ENCODE measurements at places on chromosomes 7 and 10.

GRCh38 chr7:49702099-49702498 is 71.3 kb upstream of the VWC2 start:
- no peak for DNase-seq

DNA sequence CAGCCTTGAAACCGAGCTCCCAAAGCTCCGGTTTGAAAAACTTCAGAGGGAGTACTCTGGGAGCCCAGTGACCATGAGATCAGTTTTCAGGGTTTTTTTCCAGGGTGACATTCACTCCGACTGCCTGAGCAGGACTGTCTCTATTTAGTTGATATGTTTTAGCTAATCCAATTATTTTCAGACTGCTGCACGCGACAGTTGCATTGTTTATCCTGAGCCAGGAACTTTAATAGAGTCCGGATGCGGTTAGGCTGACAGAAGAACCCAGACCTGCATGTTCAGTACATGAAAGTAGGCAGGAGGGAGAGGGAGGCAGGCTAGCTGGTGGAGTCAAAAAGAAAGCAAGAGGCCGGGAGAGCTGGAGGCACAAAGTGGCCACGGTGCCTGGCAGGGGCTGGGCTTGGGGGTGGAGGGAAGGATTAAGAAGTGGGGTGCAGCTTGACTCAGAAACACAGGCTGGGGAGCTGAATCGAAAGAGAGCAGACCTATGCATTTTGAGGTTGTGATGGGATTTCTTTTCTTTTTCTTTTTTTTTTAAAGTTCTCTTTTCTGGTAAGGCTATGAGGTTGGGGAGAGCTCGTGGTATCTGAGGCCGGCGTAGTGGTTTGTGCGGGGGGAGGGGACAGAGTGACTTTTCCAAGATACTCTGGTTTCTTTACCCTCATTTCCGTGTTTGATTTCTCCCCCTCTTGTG is 5.7 kb downstream of the GATA3 start:
- DNase-seq: no peak

GRCh38 chr10:13831711-13832141 is 245.0 kb downstream of the PRPF18 start:
- DNase-seq: no peak

- DNase-seq: no peak
Measured at GRCh38 chr10:73886661-73887293, 12.4 kb upstream of the CAMK2G start.

- DNase-seq: no peak
Measured at GRCh38 chr7:106613848-106614560, 47.0 kb downstream of the CCDC71L start.

DNA sequence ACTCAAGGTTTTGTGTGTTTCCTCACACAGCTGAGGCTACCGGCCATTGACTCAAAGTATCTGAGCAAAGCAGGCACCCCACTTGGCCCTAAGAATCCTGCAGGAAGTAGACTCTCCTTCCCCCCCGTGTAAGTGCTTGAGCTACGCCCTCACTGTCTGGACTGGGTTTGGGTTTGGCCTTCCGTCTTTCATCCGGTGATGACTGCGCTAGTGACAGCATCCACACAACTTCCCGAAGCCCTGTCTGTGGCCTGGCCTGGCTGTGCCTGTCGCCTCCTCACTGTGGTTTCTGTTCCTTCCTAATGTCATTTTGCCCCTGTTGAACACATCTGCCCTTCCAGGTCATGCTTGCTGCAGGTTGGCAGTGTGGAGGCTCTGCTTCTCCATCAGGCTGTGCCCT is 14.5 kb downstream of the C7orf57 start:
- no peak for DNase-seq

- DNase-seq: no peak
Measured at GRCh38 chr7:43469051-43469450, 113.9 kb upstream of the STK17A start.

GRCh38 chr10:14126697-14127440 is 203.9 kb downstream of the FRMD4A start:
- DNase-seq: no peak

DNA sequence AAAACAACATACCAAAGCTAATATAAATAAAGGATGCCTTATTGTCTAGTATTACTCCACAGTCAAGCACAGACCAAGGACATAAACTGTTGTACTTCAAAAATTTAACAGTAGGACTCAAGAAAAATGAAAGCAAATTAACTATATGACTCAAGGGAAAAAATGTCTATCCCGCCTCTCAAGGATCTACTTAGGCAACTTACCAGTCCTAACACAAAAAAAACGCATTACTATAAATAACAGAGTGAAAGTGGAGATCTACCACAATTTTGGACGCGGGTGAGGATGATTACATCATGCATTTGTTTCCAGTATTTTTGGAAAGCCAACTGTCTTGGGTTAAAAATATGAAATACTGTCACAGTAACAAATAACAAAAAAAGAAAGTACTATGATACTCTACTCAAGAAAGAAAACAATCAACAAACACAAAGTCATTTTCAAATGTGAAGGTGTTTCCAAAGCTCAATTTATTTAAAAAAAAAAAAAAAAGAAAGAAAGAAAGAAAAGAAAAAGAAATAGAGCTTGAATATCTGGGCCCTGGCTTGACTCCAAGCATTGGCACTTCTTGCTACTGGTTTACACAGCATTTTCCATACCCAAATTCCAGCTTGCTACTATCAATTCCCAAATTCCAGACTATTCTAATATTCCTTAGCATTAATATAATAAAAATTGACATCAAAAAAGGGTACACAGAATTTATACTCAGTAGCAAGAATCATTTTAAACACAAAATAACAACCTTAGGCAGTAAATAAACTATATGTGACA is 99.4 kb downstream of the RSU1 start:
- no peak for DNase-seq

- no peak for DNase-seq
Measured at GRCh38 chr10:49175587-49176309, 12.4 kb downstream of the TMEM273 start.

DNA sequence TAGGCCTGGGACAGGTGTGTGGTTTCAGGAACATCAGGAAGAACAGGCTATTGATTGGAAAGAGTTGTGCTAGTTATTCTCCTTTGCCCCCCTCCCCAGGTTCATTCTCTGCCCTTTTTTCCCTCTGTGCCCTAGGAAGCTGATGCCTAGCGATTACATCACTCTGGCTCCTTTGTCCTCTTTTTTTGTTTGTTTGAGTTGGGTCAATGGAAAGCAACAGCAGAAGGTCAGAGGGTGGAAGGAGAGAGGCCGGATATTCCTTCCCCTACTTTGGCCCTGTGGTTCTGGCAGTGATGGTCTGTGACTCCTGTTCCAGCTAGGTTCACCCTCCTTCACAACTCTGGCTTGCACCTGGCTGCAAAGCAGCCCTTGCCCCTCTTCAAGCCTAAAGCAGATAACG is 18.9 kb downstream of the LOXL4 start:
- DNase-seq: no peak

- DNase-seq: no peak
Measured at GRCh38 chr7:30281791-30282190, 2.6 kb upstream of the ZNRF2 start.

DNA sequence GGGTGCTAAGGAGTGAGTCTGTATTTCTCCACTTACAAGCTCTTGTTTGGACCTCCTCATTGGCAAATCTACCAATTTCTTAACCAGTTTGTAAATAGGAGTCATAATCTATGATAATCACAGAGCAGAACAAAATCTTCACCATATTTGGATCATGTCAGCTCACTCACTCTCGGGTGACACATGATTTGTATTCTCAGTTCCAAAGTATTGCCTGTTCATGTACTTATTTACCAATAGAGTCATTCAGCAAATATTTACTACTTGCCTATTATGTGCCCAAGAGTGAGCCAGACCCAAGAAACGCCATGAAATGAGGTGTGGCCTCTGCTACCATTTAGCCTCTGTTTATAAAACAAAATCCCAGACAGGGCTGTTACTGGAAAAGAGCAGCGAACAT is 114.8 kb downstream of the TSPAN12 start:
- no peak for DNase-seq
